NCI-H2081 treated with DMSO at 0.1 percent for 48 hours (cell line): ENCODE measurements at places on chromosomes 3 and 15.

GRCh38 chr3:179860275-179861107 lies 176.2 kb downstream of the PEX5L start:
- no peak for DNase-seq

DNA sequence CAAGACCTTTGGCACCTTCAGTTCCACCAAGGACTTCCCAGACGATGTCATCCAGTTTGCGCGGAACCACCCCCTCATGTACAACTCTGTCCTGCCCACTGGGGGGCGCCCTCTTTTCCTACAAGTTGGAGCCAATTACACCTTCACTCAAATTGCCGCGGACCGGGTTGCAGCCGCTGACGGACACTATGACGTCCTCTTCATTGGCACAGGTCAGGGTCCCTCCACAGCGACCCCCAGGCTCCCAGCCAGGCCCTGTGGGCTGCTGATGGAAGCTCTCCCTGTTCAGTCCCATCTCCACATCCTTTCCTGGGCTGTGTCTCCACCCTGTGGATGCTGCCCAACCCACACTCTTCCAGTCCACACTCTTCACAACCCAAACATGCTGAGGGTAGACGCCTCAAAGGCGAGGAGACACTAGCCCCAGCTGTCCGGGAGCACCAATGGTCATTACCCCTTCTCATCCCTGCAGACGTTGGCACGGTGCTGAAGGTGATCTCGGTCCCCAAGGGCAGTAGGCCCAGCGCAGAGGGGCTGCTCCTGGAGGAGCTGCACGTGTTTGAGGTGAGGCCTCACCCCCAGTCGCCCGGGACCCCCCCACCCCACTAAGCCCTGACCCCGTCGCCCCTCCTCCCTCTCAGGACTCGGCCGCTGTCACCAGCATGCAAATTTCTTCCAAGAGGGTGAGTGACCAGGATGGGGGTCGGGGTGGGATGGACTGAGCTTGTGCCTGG lies 4.3 kb upstream of the LSMEM2 start:
- no peak for DNase-seq

DNA sequence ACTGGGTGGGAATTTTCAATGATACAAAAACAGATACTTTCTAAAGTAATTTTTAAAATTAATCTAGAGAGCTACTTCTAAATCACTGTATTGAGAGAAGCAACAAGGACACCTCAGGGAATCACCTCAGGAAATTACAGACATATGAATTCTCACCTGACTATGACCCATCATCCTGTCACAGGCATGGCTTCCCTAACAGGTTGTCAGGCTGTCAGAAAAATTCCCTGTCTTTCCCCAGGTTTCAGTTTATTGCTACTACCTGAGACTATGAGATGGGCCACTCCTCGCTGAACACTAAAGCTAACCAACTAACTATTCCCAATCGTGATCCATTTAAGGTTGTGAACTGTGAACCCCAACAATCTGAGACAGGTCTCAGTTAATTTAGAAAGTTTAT lies 66.1 kb downstream of the CD200 start:
- no peak for DNase-seq

DNA sequence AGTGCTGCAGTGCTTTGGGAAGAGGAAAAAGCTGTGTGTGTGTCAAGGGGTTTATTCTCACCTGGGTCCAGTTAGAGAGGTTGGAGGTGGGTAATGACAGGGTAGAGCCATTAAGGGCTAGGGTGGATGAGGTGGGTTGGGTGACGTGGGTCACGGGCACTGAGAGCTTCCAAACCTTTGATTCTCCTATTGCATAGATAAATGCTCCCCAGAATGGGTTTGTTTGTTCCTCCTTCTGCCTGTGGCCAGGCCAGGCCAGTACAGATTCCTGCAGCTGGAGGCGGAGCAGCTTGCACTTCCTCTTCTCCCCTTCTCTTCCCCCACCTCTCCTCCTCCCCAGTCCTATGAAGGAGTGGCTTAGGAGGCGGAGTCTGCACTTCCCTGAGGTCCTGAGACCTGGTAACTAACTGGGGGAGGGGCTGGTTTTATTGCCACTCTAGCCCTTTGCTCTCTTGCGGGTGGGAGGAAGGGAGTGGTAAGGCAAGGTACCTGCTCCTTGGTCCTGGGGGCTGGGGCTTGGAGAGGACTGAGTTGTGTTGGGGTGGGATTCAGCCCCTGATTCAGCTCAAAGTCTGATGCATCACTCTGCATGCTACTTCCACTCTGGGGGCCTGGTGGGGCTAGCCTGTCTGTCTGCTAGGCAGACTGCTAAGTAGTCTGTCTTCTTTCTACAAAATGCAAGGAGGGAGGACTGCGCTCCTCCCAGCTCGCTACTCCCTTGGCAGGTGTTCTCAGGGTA lies 3.5 kb downstream of the SPINT1 start:
- no peak for DNase-seq

DNA sequence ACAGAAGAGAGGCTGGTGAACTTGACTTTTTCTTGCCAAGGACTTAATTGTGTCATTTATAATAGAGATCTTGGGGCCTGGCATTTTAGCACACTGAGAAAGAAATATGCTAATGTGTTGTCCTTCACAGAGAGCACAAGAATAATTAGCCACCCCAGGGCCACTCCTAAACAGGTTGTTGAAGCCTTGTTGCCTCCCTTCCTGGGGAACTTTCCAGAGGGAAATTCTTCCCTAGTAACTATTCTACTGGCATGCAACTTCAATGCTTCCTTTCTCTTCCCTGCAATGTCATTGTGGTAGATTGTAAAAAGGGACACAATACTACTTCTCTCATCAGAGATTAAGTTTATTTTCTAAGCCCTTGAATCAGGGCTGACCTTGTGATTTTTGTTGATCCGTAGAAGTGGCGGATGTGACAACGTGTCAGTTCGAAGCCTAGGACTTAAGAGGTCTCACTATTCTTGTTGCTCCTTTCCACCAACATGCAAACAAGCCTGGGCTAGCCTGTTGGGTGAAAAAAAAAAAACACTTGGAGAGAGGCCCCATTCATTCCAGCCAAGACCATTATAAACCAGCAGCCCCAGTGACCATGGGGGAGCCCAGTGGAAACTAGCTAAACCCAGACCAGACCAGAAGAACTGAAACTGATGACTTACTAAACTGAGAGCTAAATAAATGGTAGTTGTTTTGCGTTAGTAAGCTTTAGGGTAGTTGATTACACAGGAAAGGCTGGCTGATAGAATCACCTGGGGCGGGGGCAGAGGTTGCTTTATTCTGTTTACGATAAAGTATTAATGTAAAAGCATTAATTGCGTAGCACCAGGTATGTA lies 287.2 kb downstream of the SHQ1 start:
- no peak for DNase-seq

DNA sequence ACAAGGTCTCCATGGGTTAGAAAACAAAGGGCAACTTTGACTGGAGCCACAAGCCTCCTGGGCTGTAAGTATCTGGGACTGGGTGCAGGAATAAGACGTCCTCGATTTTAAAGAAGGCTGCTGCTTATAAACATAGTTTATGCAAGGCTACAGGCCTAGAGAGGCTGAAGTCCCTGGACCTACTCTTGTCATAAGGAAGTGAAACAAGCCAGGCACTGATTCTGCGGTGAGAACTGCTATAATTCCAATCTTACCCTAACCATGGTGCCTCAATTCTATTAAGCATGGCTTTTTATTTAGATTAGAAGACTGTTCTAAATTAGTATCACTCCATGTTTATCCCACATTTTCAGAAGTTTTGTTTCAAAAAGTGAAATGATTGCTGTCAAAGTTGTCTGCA lies 777.6 kb downstream of the PLOD2 start:
- DNase-seq: no peak

GRCh38 chr3:149738876-149739275 lies 13.4 kb downstream of the COMMD2 start:
- no peak for DNase-seq

DNA sequence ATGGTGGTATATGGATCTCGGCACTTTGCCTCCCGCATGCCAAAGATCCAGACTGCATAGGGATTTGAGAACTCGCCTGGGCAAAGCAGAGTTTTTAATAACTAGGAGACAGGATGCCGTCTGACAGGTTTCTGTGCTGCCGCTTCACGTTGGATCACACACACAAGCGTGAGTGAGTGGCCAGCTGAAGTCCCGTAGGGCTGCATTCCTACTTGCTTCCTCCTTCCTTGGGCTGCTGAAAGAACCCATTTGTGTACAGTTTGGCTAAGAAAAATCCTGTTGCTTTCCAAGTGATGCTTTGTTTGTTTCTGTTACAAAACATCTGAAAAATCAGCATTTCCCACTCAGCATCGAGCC lies 604.3 kb upstream of the CFAP20DC start:
- DNase-seq: no peak

DNA sequence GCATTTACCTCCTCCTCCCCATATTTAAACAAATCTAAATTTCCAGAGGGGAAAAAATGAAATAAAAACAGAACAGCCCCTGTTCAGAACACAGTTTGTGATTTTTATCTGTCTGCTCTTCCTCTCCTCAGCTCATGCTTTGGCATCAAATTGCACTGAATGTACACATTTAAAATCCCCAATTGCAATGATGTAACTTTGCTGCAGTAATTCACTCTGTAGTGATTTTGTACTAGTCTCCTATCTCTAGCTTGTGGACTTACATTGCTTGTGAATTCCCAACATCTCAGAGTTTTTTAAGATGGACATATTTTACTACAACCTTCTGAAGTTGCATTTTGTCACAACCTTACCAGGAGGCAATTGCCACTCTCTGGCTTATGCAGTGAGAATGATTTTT lies 81.6 kb upstream of the ROBO2 start:
- DNase-seq: no peak

GRCh38 chr15:44753345-44753744 lies 17.0 kb downstream of the TRIM69 start:
- DNase-seq: no peak

DNA sequence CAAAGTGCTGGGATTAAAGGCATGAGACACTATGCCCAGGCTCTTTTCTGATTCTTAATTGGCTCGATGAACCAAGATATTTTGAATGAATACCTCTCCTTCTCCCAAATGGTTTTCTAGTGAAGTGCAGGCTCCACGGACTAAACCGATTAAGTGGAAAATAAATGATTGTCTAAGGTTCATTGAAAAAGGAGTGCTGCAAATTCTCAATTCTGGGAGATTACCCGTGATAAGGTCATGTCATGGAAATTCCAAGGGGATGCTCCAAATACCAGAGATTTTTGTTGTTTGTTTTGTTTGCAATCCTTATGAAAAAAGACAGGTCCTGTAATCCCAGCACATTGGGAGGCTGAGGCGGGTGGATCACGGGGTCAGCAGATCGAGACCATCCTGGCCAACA lies 406.9 kb upstream of the TBL1XR1 start:
- no peak for DNase-seq

DNA sequence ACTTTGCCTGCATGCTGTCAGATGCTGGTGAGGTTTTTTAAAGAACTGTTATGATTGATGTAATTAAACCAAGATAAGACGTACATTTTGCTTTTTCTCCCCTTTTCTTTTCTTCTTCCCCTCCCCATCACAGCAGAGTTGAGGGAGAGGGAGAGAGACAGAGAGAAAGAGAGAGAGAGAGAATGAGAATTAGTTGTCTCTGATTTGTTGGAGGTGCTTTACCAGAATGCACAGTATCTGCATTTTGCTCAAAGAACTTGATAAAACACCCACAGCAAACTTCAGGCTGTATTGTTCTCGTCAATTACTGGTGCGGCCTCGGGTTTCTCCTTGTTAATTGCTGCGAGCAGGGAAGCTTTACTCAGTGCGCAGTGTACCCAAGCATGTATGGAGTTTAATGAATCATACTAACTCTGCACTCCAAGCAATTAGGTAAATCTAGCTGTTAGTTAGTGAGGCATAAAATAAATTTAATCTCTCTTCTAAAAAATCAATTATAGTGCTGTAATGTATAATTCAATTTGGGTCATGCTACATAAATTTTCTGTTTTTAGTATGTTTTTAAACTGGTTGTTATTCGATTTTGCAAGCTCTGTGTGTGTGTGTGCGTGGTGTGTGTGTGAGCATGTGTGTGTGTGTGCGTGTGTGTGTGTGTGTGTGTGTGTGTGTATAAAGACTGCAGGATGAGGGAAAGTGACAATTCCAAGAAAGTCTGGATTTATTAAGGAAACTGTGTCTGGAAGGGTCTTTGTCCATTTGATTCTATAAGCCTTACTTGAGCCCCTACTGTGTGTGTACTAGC lies 273.4 kb downstream of the TLE3 start:
- DNase-seq: no peak

DNA sequence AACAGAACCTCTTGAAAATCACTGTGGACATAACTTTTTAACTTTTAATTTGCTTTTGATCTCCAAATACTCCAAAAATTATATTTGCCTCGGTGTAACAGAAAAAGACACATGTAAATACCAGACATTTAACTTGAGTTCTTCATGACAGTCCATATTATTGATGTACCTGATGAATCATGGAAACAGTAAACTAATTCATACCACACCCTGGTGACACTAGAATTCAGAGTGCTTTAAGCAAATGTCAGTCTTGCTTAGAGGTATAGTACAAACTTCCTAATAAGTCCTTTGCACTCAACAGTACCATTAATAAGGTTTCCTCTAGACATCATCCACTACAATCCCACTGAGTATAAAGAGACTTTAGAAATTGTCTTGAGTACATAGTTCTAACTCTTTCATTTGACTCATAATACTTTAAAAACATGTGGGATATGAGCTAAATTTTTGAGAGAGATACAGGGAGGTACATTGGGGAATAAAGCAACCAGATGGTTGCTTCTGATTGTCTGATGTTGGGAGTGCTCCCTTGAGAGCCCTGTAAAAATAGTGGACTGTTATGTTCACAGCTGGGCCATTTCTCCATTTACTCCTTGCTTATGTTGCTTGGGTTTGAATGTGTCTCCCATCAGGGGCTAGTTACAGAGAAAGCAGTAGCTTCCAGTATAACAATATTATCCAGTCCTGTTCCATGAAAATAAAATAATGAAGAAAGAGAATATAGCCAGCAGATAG lies 175.7 kb downstream of the ALCAM start:
- no peak for DNase-seq

DNA sequence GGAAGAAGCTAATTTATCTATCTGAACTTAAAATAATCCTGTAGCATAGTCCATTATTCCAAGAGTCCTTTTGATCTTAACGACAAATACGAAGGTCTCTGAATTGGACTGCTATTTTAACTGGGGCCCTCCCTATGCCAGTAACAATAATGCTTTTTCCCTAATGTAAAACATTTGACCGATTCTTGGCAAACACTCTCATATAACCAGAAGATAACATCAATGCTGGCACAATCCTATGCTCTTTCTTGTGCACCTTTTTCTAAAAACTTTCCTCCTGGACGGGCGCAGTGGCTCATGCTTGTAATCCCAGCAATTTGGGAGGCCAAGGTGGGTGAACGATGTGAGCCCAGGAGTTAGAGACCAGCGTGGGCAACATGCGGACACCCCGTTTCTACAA lies 3.9 kb downstream of the LRRFIP2 start:
- no peak for DNase-seq

GRCh38 chr15:68384451-68385239 lies 47.3 kb downstream of the ITGA11 start:
- no peak for DNase-seq

GRCh38 chr3:134754768-134755559 lies 40.1 kb upstream of the EPHB1 start:
- DNase-seq: no peak

GRCh38 chr3:177284383-177284881 lies 87.2 kb upstream of the TBL1XR1 start:
- DNase-seq: no peak

GRCh38 chr3:65412588-65412987 lies 626.1 kb downstream of the MAGI1 start:
- no peak for DNase-seq
